ENCODE measurements at places on chromosomes 7 and 10.

DNA sequence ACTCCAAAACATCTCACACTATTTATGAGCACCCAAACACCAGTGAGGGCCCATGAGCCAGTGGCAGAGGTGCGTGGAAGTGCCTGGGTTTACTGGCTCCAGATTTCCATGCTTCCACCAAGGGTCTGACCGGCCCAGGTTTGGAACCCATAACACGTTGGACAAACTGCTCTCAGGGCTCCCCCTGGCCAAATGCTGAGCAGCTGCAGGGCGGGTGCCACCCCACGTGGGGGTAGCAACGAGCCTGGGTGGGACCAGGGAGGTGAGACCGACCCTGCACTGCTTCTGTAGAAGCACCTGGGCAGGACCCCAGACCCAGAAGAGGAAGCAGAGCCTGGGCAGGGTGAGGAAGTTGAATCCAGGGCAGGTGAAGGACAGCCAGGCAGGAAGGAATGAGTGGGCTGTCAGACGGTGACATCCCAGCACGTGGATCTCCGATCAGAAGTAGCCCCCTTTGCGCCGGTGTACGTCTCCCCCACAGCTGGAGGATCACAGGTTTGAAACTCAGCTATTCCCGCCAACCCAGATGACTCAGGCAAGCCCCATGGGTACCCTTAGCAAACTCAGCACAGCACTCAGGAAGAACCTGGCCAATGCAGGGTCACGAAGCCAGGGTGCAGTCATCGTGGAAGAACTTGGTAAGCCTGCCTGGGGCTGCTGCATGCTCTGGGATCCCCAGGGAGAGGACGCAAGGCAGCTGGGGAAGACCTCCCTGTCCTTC lies 100.4 kb upstream of the DDC start:
- DNase-seq, result no peak

- no peak for DNase-seq
Observed at GRCh38 chr7:115085421-115085820, 163.5 kb downstream of the MDFIC start.

DNA sequence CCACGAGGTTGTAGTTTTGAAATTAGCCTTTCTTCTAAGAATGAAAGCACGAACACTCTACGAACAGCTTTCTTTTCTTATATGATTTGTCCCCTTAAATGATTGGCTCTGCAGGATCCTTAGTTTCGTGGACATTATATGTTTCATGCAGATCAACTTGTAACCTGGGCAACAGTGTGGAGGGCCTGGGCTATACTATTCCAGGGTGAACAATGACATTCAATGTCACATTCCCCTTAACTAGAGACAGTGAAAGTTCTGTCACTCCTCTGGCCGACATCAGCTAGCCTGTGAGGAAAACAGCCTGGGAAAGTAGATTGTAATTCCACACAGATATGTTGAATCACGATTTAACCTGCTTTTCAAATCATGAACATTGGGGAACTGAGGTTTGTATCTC lies 23.4 kb downstream of the TAS2R16 start:
- DNase-seq, result no peak

DNA sequence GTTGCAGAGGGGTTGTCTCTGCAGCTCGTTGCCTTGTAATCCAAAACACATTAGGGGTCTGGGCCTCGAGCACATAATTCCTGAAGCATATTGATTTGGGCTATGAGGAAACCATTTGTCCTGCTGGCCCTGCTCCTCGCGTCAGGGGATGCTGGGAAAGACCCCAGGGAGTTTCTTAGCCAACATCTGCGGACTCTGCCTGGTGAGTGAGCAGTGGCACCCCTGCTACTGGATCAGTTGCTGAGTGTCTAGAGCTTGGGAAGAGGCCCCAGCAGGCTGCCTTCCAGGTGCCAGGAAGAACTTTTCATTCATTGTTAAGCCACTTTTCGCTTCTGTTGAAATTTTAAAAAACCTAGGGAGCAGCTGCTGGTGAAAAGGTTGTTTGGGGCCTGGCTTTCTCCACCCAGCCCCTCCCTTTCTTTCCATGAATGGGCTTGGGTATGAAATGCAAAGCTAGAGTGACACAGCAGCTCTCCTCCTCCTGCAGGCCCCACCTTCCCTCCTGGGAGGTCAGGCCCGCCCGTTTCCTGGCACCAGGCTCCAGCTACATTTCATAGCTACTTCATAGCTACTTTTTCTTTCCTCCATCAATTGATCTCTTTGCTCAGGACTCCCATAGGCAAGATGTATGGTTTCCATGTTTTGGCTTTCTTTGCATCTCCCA lies 26.8 kb downstream of the TACR2 start:
- DNase-seq, result no peak

DNA sequence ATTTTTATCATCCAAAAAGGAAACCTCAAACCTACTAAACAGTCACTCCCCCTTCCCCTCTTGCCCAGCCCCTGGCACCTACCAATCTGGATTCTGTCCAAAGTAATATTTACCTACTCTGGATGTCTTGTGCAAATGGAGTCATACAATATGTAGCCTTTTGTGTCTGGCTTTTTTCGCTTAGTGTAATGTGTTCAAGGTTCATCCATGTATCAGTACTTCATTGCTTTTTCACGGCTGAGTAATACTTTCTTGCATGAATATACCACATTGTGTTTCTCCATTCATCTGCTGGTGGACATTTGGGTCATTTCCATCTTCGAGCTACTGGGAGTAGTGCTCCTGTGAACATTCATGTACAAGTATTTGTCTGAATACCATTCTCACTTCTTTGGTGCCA lies 113.6 kb downstream of the EEPD1 start:
- DNase-seq, result no peak

GRCh38 chr7:45938626-45939302 lies 17.7 kb upstream of the IGFBP3 start:
- no peak for DNase-seq

DNA sequence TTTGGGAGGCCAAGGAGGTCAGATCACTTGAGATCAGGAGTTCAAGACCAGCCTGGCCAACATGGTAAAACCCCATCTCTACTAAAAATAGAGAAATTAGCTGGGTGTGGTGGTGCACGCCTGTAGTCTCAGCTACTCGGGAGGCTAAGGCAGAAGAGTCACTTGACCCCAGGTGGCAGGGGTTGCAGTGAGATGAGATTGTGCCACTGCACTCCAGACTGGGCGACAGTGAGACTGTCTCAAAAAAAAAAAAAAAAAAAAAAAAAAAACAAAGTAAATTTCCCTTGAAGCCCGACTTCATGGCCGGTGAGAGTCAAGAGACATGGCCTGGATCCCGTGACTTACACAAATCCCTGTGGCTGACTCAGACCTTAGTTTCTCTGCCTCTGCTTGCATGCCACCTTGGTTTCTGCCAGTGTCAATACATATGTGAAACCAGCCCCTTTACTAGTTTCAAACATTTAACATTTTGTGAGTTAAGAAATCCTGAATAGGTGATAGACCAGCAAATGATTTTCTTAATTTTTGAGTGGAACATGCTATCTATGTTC lies 62.8 kb downstream of the ZEB1 start:
- DNase-seq, result no peak

- DNase-seq, result no peak
Observed at GRCh38 chr7:19932549-19933249, 159.3 kb upstream of the TMEM196 start.

DNA sequence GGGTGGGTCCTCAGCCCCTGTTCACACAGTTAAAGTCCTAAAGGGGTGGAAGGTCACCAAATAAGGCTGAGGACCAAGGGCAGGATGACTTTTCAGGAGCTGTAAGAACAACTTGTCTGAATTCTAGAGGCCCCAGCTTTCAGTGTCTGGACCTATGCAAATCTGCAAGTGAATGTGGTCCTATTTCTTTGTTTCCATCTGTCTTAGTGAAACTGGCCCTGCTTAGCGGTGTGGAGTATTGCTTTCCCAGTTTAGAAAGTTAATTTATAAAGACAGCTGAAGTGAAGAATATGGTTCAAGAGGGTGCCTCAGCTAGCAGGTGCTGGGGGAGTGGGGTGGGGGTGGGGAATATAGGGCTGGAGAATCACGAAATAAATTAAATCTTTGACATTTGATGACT lies 40.1 kb downstream of the HHEX start:
- no peak for DNase-seq

DNA sequence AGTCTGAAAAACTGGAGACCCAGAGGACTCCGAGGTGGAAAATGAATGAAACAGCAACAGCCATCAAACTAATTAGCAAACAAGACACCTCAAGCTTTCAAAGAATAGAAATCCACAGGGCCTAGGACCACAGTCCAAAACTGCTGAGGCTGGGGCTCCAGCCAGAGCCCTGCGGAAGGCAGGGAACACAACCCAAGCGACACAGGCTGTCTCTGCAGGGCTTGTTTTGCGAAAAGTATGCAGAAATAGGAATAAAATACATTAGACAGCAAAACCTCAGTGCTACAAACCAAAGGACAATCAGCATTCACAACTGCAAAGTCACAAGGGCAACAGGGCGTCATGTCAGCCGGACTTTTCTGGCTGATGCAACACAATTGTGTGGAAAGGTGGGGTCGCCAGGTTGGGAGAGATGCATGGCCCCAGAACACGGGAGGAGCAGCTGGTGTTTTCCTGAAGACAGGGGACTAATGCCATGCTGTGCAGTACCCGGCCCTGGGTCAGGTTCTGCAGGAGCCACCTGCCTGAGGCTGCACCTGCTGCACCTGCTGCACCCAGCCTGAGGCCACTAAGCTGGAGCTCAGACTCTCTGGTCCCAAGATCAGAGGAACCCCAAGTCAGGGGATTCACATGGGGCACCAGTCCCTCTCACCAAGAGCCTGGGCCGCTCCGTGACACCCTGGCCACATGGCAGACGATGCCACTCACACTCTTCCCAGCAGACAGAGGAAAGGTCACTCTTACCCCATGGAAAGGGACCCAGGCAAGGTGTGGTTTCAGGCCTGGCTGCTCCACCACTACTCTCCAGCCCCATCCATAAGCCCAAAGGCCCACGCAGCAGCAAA lies 74.2 kb downstream of the MAD1L1 start:
- DNase-seq, result peak; percentile 10

GRCh38 chr7:156104501-156105336 lies 292.5 kb upstream of the SHH start:
- no peak for DNase-seq

- no peak for DNase-seq
Observed at GRCh38 chr10:80539421-80540031, 1.8 kb downstream of the SH2D4B start.

DNA sequence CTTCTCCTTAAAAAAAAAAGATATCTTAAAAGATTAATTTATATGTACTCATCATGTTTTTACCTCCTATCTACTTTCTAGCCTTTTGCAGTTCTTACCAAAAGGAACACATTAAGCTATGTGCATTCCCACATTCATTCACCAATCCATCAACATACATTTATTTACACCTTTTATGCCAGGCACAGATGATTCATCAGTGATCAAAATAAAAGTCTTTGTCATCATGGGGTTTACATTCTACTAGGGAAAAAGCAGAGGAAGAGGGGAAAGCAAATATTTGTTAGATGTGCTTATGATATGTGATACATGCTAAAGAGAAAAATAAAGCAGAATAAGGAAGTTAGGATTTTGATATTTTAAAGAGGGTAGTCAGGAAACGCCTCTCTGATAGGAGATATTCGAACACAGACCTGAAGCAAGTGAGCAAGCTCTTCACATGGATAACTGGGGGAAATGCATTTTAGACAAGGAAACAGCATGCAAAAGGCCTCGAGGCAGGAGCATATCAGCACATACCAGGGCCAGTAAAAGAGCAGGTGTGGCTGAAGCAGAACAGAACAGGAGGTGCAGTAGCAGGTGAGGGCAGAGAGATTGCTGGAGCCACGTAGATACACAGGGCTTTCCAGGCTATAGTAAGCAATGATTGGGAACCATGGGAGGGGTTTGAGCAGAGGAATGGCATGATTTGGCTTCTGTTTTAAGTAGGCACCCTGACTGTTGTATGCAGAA lies 67.4 kb downstream of the REEP3 start:
- DNase-seq, result no peak

DNA sequence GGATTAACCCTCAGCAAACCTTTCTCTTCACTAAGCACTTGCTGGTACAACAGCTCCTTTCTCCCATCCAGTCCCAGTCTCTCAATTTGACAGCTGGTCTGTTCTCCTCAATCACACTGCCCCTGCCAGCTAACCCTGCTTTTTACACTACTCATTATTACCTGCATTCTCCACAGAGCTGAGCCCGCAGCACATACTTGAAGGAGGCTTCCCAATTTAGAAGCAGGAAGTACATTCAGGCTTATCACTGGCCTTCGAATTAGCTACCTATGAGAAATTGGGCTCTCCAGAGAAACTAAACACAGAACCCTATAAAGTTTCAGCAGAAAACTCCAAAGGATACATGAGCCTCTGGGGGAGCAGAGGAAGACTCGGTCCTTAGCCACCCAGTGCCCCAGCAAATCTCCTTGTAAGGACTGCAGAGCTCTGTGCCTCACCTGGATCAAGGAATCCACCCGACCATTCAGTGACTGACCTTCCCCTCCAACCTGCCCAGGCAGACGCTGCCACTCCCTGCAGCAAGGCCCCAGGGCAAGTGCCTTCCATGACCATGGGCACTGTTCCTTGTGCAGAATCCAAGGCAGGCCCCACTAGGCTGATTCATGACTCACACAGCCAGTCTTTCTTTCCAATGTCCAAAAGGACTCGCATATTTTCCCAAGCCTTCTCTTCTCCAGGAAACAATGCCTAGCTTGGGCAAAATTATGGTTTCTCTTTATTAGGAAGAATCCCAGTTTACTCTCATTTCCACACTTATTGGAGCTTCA lies 68.0 kb downstream of the VOPP1 start:
- no peak for DNase-seq

GRCh38 chr10:3428826-3429225 lies 256.2 kb upstream of the PITRM1 start:
- DNase-seq, result no peak

DNA sequence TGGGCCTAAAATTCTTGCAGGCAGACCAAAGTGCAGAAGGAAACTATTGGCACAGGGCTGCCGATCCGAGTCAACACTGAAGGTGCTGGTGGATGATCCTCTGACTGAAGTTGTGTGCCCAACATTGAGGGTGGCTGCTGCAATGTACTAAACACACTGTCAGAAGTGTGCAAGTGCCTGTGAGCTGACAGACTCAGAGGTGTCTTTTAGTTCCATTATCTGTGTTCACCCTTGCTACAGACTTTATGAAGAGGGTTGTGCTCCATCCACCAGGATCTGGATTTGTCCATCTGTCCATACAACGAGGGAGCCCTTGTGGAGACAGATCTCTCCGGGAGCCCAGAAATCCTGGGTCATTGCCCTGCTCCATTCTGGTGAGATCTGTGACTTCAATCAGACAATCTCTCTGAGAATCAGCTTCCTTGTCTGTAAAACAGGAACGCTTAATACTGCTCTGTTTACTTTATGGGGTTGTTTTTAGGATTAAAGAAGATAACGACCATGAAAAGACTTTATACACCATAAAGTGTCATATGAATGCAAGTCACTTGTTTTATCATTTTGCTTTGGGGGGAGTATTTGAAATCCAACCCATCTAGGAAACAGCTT lies 9.5 kb upstream of the TRPV6 start:
- no peak for DNase-seq

- DNase-seq, result peak; percentile 44
Observed at GRCh38 chr7:24981171-24981951, 1.4 kb upstream of the OSBPL3 start.

DNA sequence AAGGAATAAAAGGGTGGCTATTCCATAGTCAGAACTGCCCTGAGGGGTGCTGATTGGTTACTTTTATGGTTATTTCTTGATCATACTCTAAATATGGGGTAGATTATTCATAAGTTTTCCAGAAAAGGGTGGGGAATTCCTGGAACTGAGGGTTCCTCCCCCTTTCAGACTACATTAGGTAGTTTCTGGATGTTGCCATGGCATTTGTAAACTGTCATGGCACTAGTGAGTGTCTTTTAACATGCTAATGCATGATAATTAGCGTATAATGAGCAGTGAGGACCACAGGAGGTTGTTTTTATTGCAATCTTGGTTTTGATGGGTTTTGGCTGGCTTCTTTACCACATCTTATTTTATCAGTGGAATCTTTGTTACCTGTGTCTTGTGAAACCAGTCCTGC lies 26.5 kb upstream of the POT1 start:
- no peak for DNase-seq

All from uterus (tissue), 4 donors.